ENCODE measurements at places on chromosomes 7 and 10.

GRCh38 chr7:66452165-66452564 is 176.5 kb upstream of the KCTD7 start:
- no peak for DNase-seq

- DNase-seq, result no peak
Observed at GRCh38 chr7:149615690-149616270, 118.2 kb upstream of the ZNF746 start.

- no peak for DNase-seq
Observed at GRCh38 chr10:23100331-23101030, 5.1 kb downstream of the MSRB2 start.

DNA sequence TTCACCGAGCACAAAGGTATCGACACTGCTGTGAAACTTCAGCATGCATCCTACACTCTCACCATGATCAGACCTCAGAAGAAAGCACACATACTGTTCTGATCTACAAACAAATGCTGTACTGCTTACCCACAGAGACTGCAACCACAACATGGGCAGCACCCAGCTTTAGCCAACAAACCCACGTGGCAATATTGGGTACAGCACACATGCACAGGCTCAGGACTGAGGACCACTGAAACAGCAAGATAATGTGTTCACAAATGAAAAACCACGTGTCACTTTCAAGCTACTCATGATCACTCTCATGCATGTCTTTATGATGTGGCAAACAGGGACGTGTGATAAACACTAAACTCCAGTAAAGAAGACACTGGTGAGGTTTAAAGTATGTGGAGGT is 119.3 kb upstream of the PTN start:
- DNase-seq, result no peak

DNA sequence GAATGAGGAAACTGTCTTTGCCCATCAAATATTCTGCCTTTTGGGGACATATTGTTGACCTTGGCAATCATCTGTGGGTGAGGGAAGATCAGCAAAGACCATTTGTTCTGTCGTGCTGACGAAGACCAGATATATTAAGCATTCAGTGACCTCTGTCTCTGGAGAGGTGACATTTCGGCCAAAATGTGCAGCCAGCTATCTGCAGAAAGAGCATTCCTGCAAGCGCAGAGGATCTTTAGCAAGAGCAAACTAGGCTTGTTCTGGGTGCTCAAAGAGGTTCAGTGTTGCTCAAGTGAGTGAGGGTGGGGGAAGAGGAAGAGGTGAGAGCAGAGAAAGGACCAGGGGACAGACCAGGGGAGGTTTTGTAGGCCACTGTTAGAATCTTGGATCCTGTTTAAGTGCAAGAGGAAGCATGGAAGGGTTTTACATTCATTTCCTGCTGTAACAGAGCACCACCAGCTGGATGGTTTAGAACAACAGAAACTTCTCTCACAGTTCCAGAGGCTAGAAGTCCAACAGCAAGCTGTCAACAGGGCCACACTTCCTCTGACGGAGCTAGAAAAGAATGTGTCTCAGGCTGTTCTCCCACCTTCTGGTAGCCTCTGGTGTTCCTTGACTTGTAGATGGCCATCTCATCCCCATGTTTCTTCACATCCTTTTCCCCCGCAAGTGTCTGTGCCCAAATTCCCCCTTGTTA is 11.2 kb downstream of the C10orf120 start:
- DNase-seq, result no peak

- DNase-seq, result no peak
Observed at GRCh38 chr10:79238158-79238520, 109.1 kb upstream of the PPIF start.

- no peak for DNase-seq
Observed at GRCh38 chr7:43834463-43835251, 34.7 kb downstream of the MRPS24 start.

GRCh38 chr10:60908031-60908430 is 36.0 kb downstream of the RHOBTB1 start:
- no peak for DNase-seq

DNA sequence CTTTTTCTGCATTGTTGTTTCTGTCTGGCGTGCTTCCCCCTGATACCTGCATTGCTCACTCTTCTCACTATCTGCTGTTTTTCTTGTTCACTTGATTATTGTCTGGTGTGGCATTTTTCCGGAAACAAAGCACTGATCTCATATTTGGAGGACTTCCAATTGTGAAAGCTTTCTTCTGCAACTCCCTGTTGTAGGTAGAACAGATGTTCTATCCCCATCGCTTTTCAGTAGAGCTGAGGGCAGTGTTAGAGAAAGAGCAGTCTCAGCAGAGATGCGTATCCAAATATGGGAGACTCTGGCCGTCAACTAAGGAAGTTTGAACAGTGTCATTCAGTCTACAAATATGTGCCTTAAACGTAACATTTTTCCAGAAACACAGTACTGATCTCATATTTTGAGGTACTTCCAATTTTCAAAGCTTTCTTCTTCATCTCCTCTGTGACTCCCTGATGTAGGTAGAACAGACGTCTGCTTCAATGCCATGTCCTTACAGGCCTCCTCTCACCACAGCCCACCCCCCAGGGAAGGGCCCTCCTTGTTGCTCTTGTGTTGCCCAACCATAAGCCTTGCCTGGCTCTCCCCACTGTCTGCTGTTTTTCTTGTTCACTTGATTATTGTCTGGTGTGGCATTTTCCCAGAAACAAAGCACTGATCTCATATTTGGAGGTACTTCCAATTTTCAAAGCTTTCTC is 27.1 kb upstream of the GJD4 start:
- DNase-seq, result no peak

DNA sequence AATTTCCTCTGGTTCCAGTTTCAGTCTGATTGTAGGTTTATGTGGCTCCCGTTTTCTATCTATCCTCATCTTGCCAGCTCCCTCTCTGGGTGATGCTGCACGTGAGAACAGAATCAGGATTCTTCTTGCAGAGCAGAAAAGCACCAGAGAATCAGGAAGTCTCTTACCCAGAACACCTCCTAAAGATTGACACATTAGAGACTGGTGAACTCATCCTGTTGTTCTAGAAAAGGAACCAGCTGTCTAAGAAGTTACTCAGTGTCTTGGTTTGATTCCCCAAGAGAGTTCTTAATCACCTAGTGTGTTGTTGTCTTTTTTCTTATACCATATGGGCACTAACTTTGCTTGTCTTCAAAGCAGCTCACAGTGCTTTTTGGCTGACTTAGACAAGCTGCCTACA is 152.4 kb downstream of the DGKI start:
- no peak for DNase-seq

GRCh38 chr7:102992509-102992937 is 79.7 kb downstream of the LRRC17 start:
- DNase-seq, result no peak

DNA sequence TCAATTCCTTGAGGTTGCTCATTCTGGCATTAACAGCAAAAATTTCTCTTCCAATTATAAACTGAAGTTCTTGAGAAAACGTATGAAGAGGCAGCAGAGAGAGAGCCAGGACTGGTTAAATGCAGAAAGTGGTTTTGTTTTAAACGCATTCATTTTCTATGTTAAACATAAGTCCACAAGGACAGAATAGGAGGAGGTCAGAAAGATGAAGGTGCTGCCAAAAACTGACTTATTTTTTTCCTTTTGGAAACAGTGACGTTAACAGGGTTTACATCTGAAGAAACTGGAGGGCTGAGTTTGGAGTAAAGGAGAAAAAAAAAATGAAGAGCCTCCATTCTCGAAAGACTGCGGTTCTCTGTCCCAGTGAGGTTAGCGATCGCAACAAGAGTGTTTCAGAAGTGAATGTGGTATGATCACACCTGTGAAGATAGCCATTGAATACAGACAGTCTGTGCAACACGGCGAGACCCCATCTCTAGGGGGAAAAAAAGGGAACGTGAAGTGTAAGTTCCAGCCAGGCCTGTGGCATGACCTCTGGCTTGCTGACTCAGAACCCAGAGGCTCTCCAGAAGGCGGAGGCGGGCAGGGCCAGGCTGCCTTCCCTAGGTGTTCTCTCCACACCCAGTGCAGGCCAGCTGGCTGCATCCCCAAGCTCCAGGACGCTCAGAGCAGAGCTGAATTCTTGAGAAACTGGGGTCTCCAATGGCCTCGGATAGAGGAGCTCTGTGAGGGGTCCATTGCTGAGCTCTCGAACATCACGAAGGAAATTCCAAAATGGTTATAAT is 84.0 kb downstream of the CHST15 start:
- DNase-seq, result no peak

DNA sequence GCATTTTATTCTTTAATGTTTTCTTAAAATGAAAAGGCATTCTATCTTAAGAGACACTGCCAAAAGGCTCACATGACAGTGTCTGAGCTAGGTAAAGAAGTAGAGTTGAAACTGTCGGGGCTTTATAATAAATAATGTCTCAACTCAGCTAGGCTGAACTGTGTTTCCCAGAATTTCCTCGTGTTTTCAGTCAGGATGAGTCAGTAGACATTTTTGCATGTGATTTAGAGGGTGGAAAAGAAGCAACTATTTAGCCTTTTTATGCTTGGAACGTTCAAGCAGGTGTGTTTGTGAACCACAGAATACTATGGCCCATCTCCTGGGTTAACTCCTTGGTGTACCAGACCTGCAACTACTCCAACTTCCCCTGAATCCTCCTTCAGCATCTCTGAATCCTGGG is 23.4 kb upstream of the LIPA start:
- DNase-seq, result no peak

DNA sequence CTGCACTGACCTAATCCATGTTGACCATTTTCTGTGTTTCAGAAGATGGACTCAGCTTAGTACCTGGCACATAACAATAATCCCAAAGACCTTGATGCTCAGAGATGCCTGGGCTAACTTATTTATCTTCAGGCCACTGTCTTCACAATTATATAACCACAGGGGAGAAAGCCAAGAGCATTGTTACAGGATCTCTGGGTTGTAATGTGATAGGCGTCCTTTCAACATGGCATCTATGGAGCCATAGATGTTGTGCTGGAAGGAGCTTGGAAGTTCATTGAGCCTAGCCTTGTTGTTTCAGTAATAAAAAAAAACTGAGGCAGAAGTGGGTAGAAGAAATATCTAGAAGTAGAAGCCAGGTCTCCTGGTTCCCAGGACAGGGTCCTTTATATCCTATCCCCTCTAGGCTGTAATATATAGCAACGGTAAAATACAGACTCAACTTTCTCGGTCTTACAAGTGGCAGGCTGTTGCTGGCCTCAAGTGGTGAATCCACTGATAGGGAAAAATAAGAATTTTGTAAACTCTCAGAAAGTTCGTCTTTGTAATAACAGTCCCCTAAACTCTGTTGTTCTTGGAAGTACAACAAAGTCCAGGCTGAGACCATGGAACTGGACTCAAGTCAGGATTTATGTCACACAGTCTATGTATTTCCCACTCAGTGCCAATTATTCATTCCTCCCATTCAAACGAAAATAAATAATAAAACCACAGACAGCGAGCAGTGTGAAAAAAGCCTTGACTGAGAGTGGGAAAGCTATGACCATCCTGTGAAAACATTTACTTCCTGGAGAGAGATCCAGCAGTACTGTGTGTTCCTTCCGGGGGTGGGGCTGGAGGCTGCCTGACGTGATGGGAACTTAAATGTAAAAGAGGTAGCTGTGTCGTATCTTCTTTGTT is 277.6 kb downstream of the REEP3 start:
- DNase-seq, result peak; percentile 78

DNA sequence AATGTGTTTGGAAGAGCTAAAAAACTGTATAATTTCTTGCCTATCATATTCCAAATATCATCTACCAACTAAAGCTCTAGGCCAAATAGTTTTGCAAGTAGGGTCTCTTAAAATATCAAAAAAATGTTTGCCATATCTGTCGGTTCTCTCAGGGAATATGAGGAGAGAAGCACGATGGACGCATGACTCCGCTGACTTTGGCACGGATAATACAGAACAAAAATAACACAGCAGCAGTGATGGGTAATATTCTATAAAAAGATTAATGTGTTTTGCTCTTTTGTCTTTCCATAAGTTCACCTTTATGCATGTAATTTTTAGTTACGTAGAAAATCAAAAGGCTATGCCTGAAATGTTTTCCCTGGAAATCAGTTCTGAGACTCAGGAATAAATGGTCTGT is 919 bp upstream of the IDI2 start:
- no peak for DNase-seq

DNA sequence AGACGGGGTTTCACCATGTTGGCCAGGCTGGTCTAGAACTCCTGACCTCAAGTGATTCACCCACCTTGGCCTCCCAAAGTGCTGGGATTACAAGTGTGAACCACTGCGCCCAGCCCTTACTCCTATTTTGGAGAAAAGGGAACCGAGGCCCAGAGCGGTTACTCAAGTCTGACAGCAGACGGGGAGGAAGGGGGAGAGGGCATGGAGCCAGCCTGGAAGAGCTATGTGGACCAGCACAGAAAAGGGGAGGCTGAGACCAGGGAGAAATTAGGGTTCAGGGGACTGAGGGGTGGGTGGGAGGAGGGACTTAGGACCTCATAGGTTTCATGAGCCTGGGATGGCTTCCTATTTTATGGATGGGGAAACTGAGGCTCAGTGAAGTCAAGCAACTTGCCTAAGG is 1.5 kb downstream of the SFRP5 start:
- no peak for DNase-seq

- no peak for DNase-seq
Observed at GRCh38 chr7:1019789-1020610, 24.3 kb upstream of the GPR146 start.

- no peak for DNase-seq
Observed at GRCh38 chr10:15814565-15814964, 45.7 kb downstream of the MINDY3 start.

DNA sequence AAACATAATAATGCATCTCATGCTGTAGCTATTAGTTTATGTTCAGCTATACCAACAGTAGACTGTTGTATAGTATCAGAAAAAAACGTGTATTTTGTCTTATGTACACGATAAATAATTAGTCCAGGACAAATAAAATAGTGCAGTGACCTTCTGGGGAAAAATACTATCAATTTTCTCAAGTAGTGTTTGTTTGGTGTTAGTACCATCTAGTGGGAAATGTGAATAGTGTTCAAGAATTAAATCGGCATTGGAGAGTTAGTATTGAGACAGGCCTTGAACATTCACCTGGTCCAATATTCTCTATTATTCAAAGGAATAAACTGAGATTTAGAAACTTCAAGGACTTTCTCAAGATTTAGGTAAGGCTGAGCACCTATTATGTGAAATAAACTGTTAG is 21.7 kb upstream of the OR2A5 start:
- DNase-seq, result no peak

- DNase-seq, result no peak
Observed at GRCh38 chr7:104604706-104605105, 276.3 kb downstream of the LHFPL3 start.

DNA sequence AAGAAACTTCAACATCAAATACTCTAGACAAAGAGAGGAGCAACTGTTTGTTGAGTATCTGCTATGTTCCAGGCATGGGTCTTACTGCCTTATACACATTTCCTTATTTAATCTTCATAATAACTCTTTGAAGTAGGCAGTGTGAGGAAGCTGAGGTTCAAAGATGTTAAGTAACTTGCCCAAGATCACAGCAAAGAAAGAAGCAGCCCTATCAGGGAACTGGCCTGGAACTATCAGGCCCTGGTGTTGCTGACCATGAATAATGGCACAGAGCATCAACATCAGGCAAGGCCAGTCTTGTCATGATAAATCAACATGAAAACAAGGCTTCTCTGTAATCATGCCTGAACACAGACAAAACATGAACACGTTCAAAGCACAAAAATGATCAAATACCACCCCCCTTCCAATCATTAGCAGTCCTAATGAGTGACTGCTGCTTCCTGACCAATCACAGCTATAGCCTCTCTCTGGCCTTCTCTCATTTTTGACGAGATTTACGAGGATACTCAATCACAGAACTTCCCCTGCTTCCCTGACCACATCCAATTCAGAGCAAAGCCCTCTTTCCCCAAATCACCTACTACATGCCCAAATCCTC is 2.3 kb downstream of the GSDME start:
- no peak for DNase-seq

GRCh38 chr7:13097499-13097898 is 410.1 kb downstream of the ARL4A start:
- no peak for DNase-seq

- no peak for DNase-seq
Observed at GRCh38 chr10:4127518-4128315, 342.7 kb upstream of the KLF6 start.

Data from urothelium cell line (cell line).